ENCODE measurements at places on chromosomes 2 and 18. TPM values are rescaled to one million over a fixed set of nuclear protein-coding genes. Genes with fewer than 3 reads are reported as not detected.

SLC20A1 gene
- 130 TPM for total RNA-seq

XIRP2 gene
- 0.15 TPM for total RNA-seq

DSG1 gene
- total RNA-seq = not detected

DAPL1 gene
- not detected for total RNA-seq

TMEM178A gene
- not detected for total RNA-seq
